ENCODE measurements at places on chromosomes 4 and X.

DNA sequence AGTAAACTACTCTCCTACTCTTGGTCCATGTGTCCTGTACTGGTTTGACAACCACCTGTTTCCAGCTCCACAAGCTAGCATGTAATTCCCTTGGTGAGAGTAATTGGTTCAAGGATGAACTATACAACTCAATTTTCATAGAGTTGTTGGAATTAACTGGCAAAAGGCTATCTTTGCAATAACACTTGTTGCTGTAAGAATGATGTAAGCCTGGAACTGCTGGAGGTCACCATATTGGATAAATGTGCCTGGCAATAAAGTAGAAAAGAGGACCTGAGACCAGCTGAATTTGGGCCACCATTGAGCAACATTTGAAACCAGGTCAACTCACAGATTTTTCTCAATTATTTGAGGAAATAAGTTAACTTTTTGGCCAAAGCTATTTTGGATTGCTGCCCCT lies 175.5 kb downstream of the CAMK2D start:
- DNase-seq, result no peak

- DNase-seq, result no peak
Observed at GRCh38 chrX:97398030-97398551, 514.4 kb downstream of the RPA4 start.

DNA sequence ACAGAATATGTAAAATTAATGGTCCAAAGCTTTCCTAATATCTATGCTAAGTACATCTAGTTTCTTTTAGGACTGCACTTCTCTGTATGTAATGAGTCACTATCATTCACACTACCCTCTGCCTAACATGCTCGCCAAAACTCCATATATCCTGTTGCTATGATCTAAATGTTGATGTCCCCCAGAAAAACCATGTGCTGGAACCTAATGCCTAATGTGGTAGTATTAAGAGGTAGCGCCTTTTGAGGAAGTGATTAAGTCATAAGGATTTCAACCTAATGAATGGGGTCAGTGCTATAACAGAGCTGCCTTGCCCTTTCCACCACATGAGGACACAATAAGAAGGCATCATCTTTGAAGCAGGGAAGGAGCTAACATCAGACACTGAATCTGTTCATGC lies 34.9 kb upstream of the NFKB1 start:
- no peak for DNase-seq

DNA sequence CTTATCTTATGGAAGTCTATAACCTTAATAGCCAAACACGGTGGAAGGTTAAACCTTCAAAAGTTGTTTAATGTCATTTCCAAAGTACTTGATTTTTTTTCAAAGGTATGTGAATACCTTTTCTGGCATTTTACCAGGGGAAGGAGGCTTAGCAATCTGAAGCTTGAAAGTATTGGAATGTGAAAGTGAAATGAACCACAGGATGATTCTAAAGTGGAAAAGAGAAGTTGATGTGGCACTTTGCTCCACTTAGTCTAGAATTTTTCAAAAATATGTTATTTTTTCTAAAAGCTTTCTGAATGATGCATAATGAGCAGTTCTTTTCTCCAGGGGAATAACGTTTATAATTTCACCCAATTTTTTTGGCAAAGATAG lies 19.2 kb downstream of the PI4K2B start:
- no peak for DNase-seq

- DNase-seq, result no peak
Observed at GRCh38 chr4:61044837-61045236, 155.3 kb upstream of the ADGRL3 start.

- DNase-seq, result no peak
Observed at GRCh38 chrX:78455901-78456300, 128.5 kb upstream of the CYSLTR1 start.

All from NT2/D1 (cell line).